Occipital lobe (tissue), 3 donors: ENCODE measurements at places on chromosomes 5 and 9.

- DNase-seq = no peak
These were observed 81.0 kb upstream of the EQTN start for GRCh38 chr9:27377811-27378456.

- DNase-seq = no peak
These were observed 123.7 kb upstream of the NFIB start for GRCh38 chr9:14437354-14438231.

DNA sequence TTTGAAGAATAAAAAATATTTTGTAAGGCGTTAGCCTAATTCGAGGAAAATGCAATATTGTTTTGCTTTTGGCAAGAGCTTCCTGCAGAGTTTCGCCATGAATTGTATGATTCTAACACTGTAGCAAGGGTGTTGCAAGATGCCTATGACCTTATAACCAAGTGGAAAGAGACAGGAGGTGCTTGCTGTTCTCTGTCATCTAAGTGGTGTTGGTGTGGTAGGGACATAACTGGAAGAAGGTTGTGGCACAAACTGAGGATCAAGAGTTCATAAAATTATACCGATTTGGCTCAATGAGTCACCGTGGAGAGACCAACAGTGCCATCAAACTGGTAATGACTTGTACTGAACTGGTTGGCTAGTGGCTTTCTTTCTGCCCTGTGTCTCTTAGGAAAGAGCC lies 6.3 kb downstream of the STC2 start:
- DNase-seq = no peak

DNA sequence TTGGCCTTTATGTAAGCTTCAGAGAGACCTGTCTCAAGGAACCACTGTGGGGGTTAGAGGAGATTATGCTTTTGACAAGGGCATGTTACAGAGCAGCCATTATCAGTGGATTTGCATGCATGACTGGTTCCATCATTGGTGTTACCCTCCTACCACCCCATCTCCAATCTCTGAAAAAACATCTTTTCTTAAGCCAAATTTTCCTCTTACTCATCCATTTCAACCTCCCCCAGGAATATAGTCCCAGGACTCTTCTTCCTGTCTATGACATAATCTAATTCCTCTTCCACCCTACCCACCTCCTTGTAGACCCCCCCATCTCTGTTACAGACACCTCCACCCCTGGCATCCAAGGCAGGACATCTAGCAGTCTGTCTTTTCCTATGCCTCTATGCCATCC lies 33.1 kb upstream of the ADRB2 start:
- no peak for DNase-seq

GRCh38 chr9:35882996-35883395 lies 12.8 kb upstream of the OR13J1 start:
- no peak for DNase-seq

DNA sequence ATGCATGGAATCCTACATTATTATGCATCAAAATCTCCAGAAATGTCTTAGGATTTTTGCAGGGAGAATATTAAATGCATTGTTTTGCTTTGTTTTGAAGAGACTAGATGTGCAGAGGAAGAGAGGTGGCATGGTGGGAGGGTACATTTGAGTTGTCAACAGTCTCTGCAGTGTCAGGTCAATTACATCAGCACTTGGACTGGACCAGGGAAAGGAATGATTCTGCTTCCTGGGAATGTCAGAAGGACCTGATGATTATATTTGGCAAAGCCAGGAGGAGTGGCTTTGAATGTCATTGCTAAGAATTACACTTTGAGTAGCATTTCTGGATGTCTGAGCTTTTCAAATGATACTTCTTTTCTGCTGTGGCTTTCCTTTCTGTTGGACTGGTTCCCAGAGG lies 17.5 kb upstream of the TMEFF1 start:
- no peak for DNase-seq

- DNase-seq = no peak
These were observed 607.2 kb downstream of the EFNA5 start for GRCh38 chr5:107063511-107063910.

GRCh38 chr9:125861405-125862058 lies 114.4 kb downstream of the PBX3 start:
- no peak for DNase-seq

DNA sequence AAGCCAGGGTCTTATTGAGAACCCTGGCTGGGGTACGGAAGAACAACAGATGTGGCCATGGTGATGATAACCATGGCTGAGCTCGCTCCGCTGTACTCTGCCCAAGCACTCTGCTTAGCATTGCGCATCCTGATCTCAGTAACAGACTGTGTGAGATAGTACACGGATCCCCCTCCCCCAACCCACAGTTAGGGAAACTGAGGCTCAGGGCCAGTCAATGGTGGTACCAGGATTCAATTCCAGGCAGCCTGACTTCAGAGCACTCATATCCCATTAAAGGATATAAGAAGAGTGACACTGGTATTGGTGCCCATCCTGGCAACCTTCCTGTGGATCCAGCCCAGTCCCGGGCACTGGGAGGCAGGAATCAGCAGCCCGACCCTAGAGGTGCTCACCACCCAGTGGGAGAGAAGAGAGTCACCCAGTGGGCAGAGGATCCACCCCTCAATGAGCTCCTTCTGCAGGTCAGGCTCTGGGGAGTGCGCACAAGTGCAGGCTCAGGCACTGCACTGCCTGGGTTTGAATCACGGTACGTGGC lies 26.5 kb upstream of the KIF12 start:
- DNase-seq = no peak

DNA sequence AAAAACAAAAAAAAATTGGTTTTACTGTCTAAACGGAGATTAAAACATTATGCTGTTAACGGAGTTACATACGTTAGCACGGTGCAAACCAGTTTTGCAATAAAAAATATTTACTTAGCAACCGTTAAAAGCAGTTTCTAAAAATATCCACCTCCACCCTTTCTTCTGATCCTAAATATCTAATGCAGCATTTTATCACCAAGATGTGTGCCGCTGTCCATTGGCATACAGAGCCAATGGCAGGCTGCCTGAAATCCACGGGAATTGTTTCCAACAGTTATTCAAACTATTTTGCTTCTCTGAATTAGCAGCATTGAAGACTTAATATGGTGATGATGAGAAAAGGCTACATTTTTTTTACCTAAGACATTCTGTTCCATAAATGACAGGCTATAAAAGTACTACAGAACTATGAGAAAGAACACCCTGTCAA lies 61.6 kb downstream of the CSNK1A1 start:
- DNase-seq = no peak

DNA sequence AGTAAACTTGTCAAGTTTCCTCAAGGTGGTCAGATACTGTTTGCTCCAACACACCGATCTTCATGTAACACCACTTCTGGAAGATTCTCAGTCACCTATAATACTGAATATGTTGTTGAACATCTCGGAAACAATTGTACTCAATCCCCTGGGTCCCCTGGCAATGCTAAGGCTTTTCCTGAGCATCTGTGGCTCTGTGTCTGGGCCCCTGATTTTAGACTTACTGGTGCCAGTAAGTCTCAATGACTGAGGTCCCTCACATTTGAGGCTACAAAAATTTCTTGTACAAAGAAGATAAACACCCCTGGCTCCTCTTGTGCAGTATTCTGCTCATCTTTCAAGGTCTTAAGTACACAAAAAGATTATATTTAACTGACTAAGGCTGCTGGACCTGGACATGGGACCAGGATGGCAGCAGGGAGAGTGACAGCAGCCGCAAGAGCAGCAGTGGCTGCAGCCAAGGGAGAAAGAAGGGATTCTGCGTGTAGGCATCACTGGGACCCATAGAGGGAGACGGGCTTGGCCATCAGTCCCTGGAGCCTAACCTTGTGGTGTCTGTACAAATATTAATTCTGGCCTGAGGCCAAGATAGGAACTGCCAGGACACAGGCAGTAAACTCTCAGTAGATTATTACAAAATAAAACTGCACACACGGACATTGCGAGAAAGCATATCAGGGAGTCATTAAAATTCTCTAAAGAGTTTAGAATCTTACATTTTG lies 49.0 kb upstream of the TNPO1 start:
- no peak for DNase-seq

DNA sequence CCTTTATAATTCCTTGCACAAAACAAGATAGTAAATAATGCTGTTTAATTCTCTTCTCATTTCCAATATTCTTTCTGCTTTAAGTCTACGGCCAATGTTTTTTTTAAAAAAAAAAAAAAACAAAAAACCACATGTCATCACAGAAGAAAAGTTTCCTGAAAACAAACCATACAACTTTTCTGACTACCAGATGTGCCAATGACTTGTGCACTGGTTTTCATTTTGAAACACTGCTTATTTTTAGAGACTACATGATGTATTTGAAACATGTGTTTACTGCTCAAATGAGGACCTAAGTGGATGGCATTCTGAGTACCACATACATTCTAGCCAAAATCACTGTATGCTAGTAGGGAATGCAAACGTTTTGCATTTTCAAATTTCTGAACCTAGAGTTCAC lies 167.9 kb downstream of the GLIS3 start:
- no peak for DNase-seq
